T-helper 9 cell (primary cell): ENCODE measurements at places on chromosomes 12 and 14.

DNA sequence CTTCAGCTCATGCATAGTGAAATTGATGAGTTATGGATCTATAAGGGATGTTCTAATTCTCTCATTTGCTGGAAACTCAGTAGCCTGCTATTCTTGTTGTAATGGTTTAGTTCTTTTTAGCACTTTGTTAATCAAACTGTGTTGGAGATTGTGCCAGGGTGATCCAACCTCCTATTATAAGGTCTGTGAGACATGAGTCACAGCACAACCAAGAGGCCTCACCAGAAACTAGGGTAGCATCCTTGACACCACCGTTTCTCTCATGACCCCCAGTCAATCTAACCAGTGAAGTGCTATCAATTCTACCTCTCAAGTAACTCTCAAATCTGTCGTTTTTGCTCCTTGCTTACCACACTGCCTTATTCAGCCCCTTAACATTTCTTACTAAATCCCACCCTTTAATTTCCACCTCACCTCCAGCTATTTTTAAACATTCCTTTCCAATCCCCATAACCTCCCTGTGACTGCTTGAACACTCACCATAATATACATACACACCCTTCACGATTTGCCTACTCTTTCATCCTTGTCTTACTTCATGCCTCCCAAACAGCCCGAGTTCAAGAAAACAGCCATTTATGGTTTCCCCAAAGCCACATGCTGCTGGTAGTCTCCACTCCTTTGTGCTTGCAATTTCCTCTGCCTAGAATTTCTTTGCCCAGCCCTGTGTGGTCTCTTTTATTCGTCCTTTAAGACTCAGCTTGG lies 53.9 kb upstream of the NUDT4 start:
- DNase-seq = no peak

- DNase-seq = no peak
Measured at GRCh38 chr14:97539884-97540283, 742.7 kb downstream of the VRK1 start.

DNA sequence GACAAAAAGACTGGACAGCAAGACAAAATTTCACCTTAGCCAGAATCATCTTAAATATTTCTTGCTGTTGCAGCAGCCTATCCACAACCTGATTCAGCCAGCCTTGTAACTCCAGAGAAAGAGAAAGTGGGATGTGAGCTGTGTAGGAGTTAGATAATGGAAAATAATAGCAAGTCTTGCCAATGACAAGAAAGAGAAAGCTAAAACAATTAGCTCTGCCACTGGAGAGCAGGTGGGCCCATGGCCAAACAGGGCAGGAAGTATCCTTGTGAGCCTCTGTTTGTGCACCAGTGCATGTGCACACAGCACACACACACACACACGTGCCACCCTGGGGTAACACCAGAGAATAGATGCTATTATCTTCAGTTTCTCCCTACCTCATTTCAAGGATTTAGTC lies 106.0 kb upstream of the CCDC196 start:
- DNase-seq = no peak

DNA sequence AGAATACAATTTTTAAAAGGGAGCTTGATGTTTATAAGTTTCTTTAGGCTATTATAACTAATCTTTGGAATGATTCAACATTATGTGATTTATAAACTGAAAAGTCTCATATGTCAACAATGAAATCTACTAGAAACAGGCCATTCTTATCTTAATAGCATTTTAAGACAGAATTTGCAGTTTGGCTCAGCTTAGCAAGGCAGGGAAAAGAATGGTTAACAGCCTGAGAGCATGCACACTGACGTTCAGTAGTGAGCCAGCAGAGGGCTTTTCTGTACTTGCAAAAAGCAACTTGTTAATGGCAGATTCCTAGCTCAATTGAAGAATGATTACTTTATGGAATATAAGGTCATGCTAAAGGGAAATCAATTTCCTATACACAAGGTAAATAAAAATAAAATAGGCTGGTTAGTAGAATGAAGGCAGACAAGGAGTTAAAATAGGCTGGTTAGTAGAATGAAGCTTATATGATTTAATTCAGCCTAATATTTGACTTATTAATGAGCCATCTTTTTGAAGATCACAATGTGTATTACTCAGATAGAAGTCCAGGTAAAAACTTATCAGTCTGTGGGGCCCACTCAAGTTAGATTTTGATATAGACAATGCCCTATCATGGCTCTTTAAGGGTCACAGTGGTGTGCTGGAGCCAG lies 95.9 kb downstream of the OTOGL start:
- no peak for DNase-seq

DNA sequence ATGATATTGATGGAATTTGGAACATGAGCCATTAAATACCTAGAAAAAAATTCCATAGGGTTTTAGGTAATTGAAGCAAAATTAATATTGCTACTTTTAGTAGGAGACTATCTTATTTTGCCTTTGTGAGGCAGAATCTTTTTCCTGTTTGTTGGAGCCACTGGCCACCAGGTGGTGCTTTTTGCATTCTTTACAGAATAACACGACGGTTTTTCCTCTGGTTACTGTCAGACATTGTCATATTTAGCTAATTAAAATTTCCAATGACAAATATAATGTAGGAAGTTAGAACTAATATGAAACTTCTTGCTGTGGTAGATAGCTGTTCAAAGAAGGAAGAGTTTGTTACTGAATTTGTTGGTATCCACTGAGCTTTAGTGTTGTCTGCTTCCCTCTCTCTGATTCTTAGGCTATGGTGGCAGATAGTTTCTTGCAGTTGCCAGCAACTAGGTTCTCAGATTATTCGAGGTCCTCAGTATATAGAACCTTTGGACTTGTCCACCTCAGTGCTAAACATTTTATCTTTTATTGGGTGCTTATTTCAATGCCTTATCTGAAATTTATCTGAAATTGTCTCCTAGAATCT lies 25.7 kb downstream of the RAB21 start:
- peak; percentile 21 for DNase-seq

DNA sequence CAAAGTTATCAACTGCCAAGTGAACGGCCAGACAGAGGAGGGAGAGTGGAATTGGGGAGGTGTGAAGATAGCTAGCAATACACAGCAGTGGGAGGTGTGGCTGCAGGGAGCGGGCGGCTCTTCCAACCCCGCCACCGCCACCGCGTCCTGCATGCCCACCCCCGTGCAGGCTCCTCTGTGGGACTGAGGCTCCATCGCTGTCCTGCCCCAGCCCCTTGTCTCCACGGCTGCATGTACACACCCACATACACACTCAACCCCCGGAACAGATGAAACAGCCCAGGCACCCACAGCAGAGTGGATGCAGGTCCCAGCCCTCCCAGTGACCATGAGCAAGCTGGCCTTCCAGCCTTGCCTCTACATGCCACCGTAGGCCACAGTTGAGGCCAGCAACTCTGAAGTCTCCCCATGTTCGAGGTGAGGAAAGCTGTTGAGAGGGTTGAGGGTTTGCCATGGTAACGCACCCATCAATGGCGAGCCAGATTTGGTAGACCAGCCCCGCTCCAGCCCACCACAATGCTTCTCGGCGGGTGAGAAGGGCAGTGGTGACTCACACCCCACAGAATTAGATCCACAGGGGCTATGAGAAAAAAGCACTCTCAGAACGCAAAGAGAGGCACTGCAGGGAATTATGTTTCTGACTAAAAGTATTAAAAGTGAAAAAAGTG lies 39.3 kb downstream of the PITPNM2 start:
- DNase-seq = no peak

DNA sequence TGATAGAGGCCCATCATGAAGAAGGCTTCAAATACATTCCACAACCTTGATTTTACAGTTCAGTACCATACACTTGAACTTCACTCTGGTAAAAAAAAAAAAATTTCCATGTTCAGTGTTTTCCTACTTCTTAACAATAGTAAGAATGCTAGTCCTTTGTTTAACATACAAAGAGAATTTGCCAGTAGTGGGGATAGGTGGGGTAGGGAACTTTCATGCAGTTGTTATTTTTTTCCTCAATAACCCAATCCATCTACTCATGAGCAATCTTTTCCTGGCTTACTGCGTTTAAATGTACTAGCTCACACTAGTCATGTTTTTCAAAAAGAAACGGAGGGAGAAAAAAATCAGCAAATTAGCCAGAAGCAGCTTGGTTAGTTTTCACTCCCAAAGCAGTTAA lies 206.1 kb downstream of the PRKD1 start:
- no peak for DNase-seq

DNA sequence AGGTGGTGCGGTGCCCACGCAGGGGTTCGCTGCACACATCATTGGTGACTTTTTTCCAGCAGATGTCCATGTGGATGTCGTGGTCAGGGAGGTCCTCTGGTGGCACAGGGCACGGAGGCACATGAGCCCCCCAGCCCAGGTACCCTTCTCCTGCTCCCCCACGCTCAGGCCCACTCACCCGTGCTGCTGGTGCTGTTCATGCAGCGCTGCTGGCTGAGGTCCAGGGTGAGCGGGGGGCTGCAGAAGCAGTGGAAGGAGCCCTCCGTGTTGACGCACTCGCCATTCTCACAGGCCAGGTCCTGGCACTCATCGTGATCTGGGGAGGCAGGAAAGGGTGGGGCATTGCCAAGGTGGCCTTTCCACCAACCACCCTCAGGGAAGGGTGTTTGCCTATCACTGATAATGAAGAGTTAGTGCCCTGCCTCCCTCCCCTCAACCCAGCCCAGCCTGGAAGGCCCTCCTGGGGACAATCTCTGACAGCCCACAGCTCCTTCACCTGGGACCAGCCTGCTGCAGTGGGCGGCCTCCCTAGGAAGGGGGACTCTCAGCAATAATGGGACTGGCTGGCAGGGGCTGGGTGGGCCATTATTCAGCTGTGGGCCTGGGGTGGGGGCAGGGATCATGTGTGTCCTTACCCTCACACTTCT lies 9.8 kb downstream of the ISCA2 start:
- no peak for DNase-seq

DNA sequence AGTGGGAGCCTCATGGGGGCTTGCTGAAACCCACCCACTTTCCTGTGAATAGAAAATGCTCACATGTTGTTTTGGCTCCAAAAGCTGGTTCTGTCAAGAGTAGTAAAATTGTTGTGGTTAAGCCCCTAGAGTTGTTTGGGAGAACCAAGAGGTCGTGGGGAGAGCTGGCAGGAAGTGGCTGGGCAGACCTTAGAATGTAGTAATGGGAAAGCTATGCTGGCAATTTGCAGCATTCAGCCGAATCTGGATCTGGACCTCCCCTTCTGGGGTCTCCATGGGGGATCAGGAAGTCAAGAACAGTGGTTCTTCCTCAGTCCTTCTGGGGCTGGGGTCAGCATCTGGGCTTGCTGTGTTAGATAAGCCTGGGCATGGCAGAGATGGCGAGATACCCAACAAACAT lies 150.6 kb upstream of the TBX3 start:
- DNase-seq = no peak

DNA sequence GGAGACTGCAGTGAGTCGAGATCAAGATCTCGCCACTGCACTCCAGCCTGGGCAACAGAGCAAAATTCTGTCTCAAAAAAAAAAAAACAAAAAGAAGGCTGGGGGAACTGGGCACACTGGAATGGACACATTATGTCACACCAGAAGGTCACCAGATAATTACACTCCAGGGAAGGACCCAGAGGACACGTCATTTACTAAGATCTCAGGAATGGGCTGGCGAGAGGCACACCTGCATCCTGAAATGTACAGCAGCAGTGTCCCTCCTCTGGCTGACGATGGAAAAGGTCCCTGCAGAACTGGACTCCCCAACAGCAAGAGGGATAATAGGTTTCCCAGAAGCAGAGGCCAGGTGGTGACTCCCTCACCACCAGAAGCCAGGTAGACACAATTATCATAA lies 243.5 kb downstream of the BCL11B start:
- DNase-seq = no peak

GRCh38 chr12:6979021-6979420 lies 8.3 kb downstream of the EMG1 start:
- DNase-seq = no peak

- DNase-seq = peak; percentile 43
Measured at GRCh38 chr14:68785534-68786490, 7.1 kb downstream of the ZFP36L1 start.

DNA sequence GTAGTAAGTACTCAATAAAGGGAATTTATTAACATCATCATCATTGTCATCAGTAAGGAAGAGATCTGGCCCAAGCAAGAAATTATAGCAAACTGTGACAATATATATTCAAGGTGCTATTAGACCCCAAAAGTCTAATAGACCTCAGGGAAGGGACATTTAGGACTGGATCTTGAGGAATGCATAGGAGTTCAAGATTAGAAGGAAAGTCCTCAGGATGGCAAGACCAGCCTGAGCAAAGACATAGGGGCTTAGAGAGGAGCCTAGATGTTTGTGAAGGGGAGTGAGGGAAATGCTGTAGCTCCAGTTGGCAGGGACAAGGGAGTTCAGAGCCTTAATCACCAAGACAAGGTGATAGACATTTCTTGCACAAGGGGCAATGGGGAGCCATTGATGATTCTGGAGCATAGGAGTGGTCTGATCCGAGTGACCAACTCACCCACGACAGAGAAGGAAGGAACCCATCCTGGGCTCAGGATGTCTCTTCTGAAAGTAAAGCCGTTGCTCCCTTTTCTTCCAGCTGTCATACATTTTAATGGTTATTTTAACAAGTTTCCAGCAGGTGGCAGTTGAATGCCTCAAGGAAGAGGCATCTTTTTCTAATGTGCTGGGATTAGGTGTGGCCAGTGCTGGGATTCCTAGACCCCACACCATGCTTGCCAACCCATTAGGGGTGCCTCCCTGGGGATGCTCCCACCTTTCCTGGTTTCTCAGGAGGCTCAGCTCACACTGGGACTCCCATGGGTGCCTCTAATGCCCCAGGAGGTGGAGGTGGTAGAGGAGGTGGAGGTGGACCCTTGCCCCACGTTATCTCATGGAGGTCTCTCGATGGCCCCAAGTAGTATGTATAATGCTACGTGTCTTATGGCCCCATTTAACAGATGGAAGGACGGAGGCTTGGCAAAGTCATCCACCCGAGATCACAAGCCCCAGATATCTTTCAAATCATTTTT lies 37.8 kb downstream of the PHETA1 start:
- DNase-seq = no peak

DNA sequence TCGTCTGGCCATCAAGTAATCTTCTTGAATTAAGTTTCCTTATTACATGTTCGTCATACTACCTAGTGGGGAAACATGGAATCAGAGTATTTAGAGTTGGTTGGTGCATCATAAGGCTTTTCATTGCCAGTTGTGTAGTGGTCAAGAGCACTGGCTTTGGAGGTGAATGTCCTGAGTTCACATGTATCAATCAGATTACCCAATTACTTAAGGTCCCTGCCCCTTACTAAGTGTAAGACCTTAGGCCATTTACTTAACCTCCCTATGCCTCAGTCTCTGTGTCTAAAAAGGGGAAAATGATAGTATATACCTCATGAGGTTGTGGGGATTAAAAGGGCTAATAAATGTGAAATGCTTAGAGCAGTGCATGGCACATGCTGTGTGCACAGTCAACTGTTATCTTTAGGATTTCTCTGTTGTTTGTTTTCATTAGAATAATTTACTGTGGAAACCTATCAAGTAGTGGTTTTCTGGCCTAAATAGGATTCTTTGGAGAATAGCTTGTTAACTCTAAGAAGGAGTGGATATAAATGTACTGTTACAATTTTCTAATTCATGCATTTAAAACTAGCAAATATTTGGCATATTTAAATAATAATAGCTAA lies 27.0 kb downstream of the MSRB3 start:
- DNase-seq = no peak

DNA sequence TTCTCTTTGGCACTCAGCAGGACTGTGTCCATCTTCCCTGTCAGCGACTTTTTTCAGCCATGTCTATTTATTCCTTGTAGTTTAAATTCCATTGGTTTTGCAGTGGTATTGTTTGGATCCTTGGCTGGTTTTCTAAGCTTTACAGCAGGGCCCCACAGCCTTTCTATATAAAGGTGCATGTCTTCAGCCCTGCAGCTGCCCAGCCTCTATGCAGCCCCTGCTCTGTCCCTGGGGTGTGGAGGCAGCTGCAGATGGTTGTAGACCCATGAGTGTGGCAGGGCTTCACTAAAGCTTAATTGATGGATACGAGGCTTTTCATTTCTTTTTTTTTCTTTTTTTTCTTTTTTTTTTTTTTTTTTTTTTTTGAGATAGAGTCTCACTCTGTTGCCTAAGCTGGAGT lies 29.7 kb downstream of the SFSWAP start:
- no peak for DNase-seq
